ENCODE measurements at places on chromosomes 12 and 14.
A peak's percentile ranks its signal among the peaks of the same experiment; 100 is the strongest.

DNA sequence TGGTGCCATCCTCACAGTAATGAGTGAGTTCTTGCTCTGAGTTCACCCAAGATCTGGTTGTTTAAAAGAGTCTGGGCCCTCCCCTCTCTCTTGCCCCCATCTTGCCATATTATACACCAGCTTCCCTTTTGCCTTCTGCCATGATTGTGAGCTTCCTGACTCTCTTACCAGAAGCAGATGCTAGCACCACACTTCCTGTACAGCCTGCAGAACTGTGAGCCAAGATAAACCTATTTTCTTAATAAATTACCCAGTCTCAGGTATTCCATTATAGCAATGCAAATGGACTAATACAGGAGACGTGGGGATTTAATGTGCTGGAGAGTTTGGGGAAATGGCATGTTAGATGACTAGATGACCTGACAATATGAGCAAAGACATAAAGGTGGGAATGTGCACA, 12.8 kb downstream of the SLC4A8 start:
- DNase-seq = no peak

- DNase-seq = no peak
These were observed 168.7 kb upstream of the CPNE8 start for GRCh38 chr12:39074063-39074462.

GRCh38 chr12:77122661-77123060, 57.3 kb upstream of the E2F7 start:
- no peak for DNase-seq

DNA sequence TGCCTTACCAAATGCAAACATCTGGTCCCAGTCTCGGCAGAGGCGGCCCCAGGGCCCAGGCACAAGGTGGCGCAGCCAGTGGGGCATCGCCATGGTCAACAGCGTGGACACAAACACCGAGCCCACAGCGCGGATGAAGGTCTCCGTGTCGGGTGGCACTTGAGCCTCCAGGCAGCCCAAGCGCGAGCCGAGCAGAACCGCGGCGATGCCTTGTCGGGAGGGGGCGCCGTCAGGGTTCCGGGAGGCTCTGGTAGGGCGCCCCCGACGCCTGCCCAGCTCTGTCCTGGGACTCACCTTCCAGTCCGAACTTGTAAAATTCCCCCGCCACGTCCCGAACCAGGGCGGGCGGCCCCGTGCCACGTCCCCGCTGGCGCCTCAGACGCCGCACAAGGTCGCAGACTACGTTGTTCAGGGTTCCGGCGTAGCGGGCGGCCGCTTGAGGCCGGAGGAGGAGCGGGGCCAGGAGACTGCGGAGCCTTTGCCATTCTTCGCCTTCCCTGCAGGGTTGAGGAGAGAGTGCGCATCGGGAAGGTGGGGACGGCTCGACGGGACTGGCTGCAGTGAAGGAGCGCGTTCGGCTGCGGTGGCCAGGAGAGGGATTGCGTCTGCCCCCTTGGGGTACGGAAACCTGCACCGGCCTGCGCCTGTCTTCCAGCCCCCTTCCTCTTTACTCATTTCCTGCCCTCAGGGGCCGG, 1.7 kb downstream of the CYP27B1 start:
- peak; percentile 45 for DNase-seq

DNA sequence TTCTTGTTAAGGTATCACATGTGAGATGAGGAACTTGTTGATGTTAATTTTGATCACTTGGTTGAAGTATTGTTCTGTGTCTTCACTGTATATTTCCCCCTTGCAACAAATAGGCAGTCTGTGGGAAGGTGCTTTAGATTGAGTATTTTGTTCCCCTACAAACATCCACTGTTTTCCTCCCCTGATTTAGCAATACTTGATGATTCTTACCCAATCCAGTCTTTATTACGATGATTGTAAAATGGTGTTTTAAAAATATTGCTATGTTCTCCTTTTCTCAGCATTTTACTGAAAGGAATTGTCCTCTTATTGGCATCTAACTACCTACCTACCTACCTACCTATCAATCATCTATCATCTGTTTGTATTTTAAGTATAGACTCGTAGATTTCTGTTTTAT, 66.3 kb downstream of the ETNK1 start:
- no peak for DNase-seq

GRCh38 chr14:43591776-43592175, 915.3 kb downstream of the FSCB start:
- DNase-seq = peak; percentile 2

DNA sequence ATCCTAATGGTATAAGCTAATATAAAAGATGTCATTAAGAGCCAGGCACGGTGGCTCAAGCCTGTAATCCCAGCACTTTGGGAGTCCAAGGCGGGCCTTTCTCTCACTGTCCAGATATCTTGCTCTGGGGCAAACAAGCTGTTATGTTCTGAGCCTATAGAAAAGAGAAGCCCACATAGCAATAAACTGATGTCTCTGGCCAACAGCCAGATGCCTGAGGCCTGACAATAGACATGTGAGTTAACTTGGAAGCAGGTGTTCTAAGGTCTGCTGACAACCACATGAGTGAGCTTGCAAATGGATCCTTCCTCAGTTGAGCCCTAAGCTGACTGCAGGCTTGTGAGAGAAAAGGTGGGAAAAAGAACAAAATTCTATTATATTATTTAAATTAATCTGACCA, 25.0 kb downstream of the YAF2 start:
- peak; percentile 28 for DNase-seq

- DNase-seq = no peak
These were observed 734.2 kb downstream of the MED13L start for GRCh38 chr12:115543269-115543668.

GRCh38 chr12:105464406-105464805, 133.9 kb downstream of the C12orf75 start:
- no peak for DNase-seq

- no peak for DNase-seq
These were observed 12.7 kb downstream of the JAG2 start for GRCh38 chr14:105155681-105156413.

DNA sequence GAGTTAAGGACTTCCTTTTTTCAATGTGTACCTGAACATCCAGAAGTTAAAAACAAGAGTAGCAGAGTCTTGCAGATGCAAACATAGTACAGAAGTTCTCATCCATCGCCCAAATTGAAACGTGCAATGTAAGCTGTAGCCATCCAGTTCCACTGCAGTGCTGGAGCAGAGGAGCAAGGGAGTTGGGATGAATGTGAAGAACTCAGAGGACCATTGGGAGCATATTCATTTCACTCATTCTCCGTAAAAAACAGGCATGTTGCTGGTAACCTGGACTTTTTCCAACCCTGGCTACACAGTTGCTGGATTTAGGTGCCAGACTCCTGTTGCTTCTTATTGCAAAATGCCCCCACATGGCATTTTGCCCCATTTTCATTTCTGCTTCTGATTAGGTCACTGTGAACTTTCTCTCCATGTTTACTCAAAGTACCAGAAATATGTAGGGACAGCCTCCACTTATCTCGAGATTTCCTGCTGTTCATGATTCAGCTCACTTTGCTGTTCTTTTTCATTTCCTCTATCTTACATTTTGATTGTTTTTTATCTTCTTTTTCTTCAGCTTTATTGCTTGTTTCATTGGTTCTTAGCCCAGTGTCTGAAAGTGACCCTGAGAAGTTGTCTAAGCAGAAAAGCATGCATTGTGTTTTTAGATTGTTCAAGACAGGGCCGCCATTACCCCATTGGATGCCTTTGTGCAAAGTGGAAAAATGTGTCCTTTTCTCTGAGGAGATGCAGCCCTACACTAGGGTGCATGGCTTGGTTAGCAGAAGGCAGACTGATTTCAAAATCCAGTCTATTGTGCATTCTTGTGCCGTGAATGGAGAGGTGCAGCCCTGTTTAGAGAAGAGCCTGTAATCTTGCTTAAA, 109.0 kb upstream of the AMIGO2 start:
- DNase-seq = no peak

DNA sequence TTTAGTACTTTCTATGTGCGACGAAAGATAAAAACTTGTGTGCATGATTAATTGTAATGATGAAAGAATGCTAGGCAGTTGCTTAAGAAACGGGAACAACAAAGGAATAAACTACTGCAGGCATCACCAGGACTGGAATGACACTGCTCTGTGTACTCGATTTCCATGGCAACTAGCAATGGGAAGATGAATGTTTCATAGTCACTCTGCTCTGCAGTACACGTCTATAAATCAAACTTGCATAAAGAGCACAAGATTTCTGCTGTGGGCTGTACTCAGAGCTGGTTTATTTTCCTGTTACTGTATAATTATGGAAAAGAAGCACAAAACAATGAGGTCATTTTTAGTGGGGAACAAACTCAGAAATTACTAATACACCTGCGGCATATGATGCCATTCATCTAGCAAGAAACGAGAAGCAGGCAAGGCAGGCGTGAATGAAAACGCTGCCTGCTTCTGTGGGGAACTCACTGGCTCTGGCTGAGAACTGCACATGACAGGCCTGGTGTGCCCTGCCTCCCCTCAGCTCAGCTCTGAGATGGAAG, 41.8 kb downstream of the EFCAB11 start:
- no peak for DNase-seq

- no peak for DNase-seq
These were observed 417.2 kb upstream of the NOVA1 start for GRCh38 chr14:27015065-27015464.

GRCh38 chr12:109839444-109839843, 6.2 kb upstream of the TRPV4 start:
- no peak for DNase-seq

DNA sequence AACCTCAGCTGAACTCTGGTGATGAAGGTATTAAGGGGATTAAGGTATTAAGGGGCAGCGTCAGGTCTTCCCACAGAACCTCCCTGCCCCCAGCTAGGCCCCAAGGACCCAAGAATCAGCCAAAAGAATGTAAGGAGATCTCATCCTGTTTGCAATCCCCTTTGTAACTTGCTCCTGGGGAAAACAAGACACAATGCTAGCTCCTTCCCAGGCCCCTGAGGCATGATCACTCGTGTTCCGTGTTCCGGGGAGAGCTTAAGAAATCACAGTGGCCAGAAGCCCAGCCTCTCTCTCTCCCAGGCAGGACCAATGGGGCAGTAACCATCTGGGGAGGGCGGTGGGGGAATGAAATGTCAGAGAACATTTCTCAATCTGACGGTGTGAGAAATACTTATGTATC, 33.2 kb downstream of the PIGH start:
- no peak for DNase-seq

DNA sequence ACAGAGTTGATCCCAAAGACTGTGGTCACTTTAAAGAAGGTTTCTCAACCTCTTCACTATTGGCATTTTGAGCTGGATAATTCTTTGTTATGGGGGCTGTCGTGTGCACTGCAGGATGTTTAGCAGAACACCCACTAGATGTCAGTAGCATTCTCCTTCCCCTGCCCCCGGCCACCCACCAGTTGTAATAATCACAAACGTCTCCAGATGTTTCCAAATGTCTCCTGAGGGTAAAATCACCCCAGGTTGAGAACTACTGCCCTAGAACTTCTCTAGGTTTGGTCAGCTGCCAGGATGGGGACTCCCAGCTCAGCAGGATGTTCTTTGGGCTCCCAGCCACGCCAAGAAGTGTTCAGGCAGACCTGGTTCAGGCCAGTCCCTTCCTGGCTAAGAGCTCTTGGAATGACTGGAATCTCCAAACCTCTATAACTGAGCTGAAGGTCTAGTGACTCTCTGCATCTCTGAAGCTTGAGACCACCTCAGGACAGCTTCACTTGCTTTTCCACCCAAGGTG, 12.5 kb upstream of the AJUBA start:
- DNase-seq = peak; percentile 59

DNA sequence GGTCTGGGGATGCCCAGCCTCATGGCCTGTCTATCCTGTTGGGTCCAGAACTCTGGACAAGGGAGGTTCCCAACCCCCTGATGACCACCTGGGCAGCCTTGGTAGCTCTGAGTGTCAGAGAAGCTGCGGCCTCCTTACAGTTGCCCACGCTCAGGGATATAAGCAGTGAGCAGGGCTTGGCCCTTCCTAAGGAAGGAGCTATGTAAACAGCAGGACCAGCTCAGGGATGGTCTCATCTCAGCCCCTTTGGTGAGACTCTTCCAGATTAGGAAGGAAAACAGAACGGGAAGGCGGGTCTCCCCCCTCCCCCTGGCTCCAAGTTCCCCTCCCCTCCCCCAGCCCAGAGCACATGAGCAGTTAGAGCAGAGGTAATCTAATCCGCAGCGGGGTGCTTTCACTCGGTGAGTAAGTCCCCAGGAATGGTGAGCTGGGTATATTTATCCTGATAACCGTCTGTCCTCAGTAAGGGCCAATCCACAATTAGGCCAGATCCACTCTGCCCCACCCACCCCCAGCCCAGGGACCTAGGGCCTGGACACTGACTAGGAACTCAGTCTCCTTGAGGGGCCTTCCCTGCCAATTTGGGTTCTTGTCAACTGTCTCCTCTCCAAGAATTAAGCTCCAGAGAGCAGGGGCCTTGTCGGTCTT, 29.5 kb upstream of the RPLP0 start:
- DNase-seq = peak; percentile 21

- DNase-seq = no peak
These were observed 175.0 kb downstream of the KIF21A start for GRCh38 chr12:39267886-39268285.

DNA sequence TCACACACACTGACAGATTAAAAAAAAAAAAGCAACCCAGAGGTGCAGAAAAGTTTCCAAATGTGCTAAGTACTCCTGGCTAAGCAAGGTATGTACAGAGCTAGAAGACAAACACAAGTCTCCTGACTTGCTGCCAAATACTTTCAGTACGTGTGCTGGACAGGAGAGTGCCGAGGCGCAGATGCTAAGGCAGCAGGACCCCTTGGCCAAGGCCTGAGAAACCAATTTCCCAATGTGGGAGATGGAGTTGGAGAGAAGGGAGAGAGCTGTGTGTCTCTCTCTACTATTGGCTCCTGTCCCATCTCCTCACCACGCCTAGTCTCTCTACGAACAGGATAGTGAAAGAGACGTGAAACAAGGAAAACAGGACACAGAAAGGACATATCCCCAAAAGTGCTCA, 5.3 kb downstream of the SPRYD3 start:
- DNase-seq = no peak

- no peak for DNase-seq
These were observed 491.9 kb downstream of the MED13L start for GRCh38 chr12:115785548-115785947.

DNA sequence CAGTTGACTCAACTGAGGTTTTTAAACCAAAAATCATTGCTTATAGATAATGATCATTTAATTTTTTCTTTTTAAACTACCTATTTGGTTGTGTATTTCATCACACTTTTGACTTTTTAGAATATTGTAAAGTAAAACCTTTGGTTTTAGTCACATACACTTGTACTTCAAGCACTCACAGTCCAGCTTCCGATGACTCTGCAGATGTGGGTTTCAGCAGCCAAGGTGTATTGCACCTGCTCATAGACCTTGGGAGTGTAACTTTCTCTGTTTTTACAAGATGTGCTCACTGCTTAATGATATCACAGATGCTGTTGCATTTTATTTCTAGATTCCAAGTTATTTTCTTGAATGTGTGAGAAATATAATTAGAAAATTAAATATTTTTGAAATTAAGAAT, 188.3 kb upstream of the SLC38A2 start:
- DNase-seq = no peak

- DNase-seq = peak; percentile 43
These were observed 59.5 kb downstream of the SCARB1 start for GRCh38 chr12:124804011-124804621.

DNA sequence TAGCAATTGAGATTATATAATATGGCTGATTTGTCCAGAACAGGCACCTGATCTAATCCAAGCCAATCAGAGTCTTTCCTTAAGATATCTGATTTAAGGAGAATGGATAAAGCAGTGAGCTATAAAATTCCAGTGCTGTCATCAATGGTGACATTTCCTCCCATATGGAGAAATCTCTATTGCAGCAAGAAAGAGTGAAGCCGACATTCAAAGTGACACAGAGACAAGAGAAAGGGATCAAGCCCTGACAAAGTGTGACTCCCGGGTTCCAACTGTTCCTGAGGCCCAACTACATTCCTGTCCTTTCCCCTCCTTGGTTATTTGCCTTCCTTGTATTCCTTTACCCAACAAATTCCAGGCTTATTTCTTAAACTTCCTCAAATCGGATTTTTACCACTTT, 430.0 kb upstream of the SOX5 start:
- no peak for DNase-seq
